ENCODE measurements at places on chromosomes 6 and 20. TPM values are rescaled to one million over a fixed set of nuclear protein-coding genes. Genes with fewer than 3 reads are reported as not detected.

DNA sequence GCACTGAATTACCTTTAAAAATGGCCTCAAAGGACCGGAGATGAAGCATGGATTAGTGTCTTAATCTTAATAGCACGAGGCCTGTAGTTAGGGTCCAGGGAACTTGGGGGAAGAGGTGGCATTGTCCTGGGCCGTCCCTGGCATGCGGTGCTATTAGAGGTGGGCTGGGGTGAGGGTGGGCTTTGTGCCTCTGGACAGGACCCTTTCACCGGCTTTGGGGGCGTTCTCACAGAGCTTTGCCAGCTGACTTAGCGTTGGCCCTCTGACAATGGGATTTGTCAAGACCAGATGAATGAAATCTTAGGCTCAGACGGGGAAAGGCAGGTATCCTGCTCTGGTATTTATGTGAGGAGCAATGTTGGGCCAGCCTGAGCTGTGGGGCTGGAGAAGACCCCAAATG, 59.6 kb downstream of the ERMARD start:
- no peak for DNase-seq

DUSP15 gene
- polyA plus RNA-seq, result 6.0 TPM

CRISP3 gene
- polyA plus RNA-seq, result not detected

- DNase-seq, result no peak
These were observed 97.9 kb downstream of the MAFB start for GRCh38 chr20:40591119-40591518.

- DNase-seq, result no peak
These were observed 176.6 kb downstream of the PKHD1 start for GRCh38 chr6:51910851-51911250.

DNA sequence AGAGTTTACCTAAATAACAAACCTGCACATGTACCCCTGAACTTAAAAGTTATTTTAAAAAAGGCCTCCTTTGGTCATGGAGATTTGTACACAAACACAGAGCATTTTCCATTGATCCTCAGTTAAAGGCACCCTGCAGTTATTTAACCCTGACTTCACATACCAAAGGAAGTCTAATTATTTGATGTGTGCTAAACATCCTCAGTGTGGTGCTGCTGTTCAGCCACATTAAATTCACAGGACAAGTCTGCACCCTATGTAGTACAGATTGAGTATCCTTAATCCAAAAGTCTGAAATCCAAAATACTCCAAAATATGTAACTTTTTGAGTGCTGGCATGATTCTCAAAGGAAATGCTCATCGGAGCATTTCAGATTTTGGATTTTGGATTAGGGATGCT, 21.4 kb downstream of the KCNQ5 start:
- DNase-seq, result no peak

GRCh38 chr20:11895861-11896387, 21.8 kb upstream of the BTBD3 start:
- DNase-seq, result no peak

DNA sequence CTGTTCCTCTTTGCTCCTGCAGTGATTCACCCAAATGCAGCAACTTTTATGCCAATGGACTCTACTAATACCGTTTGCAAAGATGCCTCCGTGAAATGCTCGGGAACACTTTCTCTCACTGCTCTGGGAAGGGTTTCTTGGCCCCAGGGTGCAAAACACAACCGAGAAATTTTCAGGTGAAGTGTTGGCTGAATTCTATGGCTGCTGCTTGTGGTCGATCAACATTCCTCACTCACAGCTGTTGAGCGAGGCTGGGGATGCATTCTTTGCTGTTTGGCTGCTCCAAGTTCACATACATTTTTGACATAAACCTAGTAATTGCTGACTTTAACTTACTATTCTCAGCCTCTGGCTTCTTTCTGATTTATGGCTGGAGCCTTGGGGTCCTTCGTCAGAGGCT, 342.0 kb upstream of the CHD6 start:
- DNase-seq, result no peak

DNA sequence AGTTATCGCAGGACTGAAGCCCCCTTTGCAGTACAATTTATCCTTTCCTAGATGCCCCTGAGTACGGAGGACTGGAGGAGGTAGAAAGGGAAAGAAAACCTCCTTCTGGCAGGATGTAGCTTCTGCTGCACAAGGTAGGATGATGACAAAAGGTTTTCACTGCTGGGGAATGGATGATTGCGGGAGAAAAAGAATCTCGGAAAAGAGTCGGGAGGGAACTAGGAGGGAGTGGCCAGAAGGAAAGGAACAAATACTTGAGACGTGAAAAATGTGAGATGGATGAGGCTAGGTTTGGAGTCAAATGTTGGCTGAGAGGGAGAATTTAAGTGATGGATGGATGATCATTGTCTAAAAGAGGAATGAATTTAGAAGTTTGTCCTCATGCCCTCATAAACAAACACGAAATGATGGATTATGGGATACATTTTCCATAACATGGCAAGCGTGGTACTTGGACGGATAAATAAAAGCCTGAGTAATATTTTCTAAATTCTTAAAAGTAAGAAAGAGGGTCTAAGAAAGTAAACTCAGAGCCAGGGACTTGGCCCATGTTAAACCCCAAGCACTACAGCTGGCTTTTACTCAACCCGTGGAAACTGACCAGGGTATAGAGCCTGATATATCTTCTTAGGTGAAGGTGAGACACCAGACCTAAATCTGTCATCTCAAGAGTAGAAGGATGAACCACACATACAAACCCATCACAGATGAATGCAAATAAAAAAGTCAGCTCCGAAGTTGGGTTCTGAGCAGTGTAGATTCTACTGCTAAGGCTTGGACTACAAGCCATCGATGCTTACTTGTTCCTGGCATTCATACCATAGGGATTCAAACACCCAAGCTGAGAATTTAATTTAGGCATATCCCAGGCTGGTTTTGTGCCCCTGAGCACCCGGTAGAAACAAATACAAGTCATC, 72.4 kb downstream of the HFE start:
- no peak for DNase-seq

GRCh38 chr20:37111926-37112455, 16.2 kb upstream of the RBL1 start:
- no peak for DNase-seq

- no peak for DNase-seq
These were observed 1043.4 kb upstream of the FLRT3 start for GRCh38 chr20:15380770-15381169.

GRCh38 chr6:112232845-112233256, 21.5 kb downstream of the LAMA4 start:
- DNase-seq, result peak; percentile 68

- no peak for DNase-seq
These were observed 71.2 kb downstream of the TIAM2 start for GRCh38 chr6:155066361-155066760.

DNA sequence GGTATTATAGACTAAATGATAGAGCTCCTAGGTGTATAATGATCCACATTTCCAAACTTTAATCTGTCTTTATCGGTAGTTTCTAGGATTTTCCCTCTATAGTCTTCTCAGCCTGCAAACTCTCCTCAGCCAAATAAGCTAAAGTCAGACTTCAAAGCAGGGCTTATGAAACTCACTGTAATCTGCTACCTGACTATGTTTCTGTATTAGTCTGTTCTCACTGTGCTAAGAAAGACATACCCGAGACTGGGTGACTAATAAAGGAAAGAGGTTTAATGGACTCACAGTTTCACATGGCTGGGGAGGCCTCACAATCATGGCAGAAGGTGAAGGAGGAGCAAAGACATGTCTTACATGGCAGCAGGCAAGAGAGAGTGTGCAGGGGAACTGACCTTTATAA, 928.7 kb upstream of the ADGRB3 start:
- no peak for DNase-seq

- DNase-seq, result no peak
These were observed 82.8 kb downstream of the SLC23A2 start for GRCh38 chr20:4918473-4918872.

FAM83C gene
- polyA plus RNA-seq, result not detected

- DNase-seq, result no peak
These were observed 103.7 kb downstream of the TPBG start for GRCh38 chr6:82467338-82467737.

- no peak for DNase-seq
These were observed 1325.1 kb upstream of the MAP3K7 start for GRCh38 chr6:91911945-91912344.

- no peak for DNase-seq
These were observed 72.9 kb upstream of the DTNBP1 start for GRCh38 chr6:15735567-15736265.
